ENCODE measurements at places on chromosomes 5 and 9.

DNA sequence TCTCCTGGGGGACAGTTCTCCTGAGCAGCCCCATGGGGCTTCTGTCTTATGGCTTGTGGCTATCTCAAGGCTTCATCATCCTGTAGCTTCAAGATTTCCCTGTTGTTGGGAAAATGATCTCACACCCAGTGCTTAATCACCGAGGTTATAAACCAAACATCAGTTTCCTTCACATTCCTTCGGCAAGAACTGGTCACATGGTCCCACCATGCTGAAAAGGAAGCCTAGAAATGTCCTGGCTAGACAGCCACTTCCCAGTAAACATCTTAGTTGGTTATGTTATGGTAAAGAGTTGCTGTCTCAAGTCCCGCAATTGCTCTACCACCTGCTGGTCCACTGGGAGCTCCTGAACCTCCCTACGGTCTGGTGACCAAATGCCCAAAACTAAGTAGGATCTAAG, 66.0 kb downstream of the RAB3C start:
- DNase-seq, result no peak

- DNase-seq, result no peak
Measured at GRCh38 chr5:94778299-94778698, 159.8 kb downstream of the SLF1 start.

GRCh38 chr5:134090522-134090921, 24.0 kb upstream of the TCF7 start:
- no peak for DNase-seq

- DNase-seq, result no peak
Measured at GRCh38 chr5:73198833-73199592, 26.0 kb downstream of the TMEM174 start.

DNA sequence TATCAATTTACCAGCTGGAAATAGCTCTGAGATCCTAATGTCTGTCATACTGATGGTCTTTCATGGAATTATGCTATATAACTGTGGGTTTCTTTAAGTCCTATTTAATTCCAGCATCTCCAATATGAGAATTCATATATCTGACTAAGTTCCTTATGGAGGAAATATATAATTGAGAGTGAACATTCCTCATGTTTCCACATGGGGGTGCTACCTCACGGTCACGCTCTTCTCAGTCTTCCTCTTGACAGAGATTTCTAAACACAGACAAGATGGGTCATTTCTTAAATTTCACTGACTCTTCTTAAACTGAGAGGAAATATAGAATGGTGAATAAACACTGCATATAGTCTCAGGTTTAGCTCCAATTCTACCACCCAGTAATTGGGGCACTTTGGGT, 212.1 kb downstream of the SLF1 start:
- no peak for DNase-seq

DNA sequence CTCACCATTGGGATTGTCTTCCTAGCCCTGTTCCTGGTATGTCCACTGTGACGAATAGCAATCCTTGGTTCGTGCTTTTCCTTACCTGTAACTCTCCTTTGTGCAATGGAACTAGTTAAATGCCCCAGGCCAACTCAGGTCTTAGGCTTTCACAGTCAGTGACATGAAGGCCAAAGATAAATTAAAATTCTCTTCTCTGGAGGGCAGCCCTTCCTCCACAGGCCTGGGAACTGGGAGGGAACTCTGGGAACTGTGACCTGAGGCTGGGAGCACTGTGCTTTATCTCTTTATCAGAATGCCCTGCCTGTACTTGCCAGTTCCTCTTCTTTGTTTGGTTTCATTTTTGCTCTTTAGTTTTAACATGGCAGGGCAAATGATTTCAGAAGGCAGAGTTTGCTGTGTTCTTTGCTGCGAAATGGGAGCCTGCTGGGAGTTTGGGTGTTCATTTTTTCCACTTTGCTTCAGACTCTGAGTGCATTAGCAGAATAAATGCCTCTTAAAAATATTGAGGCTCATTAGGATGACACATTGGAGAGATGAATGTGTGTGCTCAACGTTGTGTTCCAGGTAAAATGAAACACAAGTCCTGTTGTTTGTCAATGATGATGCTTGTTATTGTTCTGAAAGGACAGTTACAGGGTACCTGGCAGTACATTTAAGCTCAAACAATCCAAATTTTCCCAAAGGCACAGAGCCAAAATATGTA, 118.1 kb downstream of the NUDT12 start:
- no peak for DNase-seq

- no peak for DNase-seq
Measured at GRCh38 chr5:62708481-62709325, 130.1 kb downstream of the LRRC70 start.

- no peak for DNase-seq
Measured at GRCh38 chr5:160291467-160291866, 20.9 kb downstream of the CCNJL start.

GRCh38 chr9:79565245-79565644, 6.5 kb upstream of the TLE4 start:
- DNase-seq, result no peak

- no peak for DNase-seq
Measured at GRCh38 chr9:98787766-98788335, 8.5 kb downstream of the ANKS6 start.

DNA sequence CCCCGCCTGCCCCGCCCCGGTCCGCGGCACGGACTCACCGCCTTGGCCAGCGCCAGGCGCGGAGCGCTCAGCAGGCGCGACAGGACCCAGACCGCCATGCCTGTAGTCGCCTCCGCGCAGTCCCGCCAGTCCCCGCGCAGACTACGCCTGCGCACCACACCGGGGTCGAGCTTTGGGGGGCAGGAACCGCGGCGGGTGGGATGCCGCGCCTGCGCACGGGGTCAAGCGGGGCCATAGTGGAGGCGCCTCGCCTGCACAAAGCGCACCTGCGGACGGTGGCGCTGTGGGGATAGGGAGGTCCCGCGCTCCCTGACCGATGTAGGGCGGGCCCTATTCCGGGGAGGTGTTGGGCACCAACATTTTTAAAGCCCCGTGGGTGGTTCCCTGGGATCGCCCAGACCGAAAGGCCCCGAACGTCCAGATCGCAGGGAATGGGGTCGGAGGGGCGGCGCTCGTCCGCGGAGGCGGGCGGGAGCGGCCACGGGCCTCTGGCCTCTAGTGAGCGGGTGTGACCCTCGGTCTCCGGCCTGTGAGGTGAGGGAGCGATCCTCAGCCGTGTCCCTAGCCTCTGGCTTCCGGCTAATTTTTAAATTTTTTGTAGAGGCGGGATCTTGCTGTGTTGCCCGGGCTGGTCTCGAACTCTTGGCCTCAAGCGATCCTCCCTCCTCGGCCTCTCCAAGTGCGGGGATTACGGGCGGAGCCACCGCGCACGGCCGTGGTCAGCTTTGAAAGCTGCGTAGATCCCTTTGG, 70.8 kb upstream of the LPCAT1 start:
- no peak for DNase-seq

GRCh38 chr5:50808406-50808805, 142.0 kb downstream of the PARP8 start:
- no peak for DNase-seq

DNA sequence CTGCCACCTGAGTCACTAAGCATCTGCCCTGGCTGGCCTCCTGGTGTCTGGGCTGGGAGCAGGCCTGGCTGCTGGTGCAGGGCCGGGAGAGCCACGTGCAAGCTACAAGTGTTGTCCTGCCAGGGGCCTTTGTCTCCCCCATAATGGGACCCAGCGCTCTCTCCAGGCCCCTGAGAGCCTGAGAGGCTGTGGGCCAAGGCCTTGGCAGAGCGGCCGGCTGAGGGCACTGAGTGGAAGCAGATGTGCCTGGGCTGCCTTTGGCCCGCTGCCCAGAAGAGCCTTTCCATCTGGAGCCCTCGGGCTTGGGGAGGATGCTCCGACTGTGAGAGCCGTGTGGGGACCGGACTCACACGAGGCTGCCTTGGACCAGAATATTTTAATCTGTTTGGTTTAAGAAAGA, 185.5 kb downstream of the RGS3 start:
- DNase-seq, result no peak

GRCh38 chr5:107639990-107640389, 30.7 kb downstream of the EFNA5 start:
- DNase-seq, result no peak

DNA sequence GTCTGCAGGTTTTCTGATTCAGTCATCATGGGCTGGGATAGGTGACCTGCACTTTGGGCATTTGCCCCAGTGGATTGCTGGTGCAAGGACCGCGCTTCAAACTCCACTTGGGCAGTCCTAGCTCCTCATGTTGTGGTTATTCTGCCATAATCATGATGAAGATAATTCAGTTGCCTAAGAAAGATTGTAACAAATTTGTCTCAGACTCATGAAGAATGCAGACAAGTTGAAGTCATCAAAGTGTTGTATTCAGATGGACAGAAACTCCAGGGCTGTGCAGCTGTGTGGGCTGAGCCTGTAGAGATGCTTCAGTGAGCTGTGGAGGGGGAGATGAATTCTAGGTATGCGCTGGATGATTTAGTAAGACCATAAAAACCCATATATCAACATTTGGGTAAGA, 38.5 kb downstream of the TARS1 start:
- no peak for DNase-seq

DNA sequence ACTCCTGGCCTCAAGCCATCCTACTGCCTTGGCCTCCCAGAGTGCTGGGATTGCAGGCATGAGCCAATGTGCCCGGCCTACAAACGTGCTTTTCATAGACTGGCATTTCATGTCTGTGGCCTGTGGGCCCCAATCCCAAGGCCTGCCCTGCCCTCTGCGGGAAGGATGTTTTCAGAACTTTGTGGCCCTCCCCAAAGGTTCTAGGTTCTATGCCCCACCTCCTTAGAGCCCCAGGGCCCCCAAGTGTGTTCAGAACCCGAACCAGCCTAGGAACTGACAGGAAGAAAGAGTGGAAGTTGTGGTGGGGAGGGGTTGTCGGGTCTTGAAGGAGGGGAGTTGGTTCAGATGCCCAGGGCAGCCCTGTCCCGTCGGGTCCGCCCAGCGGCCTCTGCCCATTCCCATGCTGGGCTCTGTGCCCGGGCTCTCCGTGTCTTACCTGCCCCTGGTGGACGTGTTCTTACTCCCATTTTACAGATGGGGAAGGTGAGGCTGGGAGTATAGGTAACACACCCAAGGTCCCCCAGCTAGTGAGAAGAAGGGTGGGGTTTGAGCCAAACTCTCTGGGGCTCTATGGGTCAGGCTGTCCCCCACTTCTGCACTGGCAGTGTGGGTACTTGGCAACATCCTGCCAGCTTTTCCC, 175.8 kb upstream of the IER5L start:
- no peak for DNase-seq

GRCh38 chr9:27933210-27934025, 360.1 kb upstream of the C9orf72 start:
- DNase-seq, result no peak

DNA sequence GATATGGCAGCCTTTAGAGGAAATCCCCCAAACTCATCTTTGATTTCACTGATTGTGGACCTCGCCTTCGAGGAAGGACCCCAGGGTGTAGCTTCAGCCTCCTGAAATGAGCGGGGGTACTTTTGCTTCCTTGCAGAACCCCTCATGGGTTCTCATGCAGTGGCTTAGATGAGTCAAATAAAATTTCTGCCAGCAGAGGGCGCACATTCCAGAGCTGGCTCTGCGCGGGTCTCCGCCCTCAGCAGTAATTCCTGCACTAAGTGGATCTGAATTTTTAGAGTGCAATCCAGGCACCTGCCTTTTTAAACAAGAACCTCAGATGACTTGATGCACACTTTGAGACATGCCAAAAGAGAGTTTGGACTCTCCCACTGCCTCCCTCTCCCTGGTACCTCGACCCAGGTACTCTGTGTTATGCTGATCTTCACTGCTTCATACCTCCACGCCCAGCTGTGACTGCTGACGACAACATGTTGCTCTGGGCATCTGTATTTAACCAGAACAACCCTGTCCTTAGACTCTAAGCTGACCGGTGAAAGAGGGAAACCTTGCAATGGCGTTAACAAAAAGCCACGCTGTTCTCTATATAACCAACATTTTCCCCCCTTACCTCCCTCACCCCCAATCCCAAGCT, 7.3 kb downstream of the EGFLAM start:
- peak; percentile 43 for DNase-seq

GRCh38 chr9:34154057-34154456, 24.8 kb upstream of the UBAP1 start:
- no peak for DNase-seq

- DNase-seq, result no peak
Measured at GRCh38 chr9:79555474-79556089, 16.2 kb upstream of the TLE4 start.

DNA sequence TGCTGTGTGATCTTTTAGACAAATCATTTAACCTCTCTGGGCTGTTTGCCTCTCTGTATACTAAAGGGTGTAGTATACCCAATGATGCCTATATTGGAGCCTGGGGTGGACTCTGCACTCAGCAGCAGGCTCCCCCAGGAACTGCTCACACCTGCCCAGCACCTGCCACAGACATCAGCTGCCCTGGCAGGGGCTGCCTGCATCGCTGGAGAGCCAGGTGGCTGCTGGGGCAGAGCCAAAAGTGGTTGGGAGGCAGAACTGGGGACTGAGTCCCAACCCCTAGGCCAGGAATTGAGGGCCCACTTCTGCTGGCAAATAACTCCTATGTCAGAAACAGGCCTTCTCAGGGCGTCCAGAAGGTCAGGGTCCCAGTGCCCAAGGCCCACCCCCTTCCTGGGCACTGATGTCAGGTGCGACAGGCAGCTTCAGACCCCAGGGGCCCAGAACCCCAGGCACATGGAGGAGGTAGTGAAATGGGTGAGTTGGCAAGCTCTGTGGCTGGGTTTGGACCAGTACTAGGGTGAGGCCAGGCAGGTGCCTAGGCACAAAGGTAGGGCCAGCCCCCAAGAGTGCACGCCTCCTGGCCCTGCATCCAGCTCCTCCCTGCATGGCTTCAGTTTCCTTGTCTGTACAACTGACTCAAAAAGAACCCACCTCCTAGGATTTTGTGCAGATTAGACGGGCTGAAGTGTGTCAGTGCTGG, 5.8 kb downstream of the UNC5A start:
- DNase-seq, result no peak

DNA sequence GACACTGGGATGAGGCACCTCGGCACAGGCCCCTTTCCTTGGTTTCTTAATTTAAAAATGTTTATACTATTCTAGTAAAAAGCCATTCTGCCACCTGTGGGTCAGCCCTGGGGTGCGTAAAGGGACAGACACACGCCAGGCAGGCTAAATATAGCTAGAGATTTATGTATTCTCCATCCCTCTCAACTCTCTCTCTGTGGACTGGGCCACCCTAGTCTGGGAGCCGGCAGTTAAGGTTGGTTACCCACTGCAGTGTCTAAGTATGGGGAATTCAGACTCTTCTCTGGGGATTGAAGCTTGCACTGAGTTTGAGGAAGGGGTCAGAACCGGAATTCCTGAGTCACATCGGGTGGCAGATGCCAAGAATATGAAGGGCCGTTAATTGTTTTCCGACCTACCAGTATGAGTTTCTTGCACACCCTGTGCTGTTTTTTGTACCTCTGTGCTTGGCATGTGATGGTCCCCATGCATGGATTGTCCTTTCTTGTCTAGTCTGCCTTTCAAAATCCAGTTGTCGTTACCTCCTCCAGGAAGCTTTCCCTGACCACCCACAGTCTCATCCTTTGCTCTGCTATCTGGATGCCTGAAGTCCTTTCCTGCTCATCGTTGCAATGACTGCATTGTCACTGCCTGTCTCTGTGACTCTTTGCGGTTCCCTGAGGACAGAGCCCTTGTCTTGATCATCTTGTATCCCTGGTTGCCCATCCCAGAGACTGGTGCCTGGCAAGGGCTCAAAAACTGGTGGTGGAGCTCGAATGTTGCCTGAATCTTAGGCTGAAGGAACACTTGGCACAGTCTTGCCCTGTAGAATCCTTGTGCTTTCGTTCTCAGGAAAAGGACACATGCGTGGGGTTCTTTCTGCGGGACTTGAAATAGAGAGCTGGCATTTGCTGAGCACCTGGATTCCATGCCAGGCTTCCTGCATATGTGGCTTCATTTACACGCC, 2.1 kb downstream of the NEURL1B start:
- no peak for DNase-seq

Measured in HS-5 (cell line).